Sciatic nerve (tissue), 2 donors: ENCODE measurements at places on chromosomes 12 and 14.

DNA sequence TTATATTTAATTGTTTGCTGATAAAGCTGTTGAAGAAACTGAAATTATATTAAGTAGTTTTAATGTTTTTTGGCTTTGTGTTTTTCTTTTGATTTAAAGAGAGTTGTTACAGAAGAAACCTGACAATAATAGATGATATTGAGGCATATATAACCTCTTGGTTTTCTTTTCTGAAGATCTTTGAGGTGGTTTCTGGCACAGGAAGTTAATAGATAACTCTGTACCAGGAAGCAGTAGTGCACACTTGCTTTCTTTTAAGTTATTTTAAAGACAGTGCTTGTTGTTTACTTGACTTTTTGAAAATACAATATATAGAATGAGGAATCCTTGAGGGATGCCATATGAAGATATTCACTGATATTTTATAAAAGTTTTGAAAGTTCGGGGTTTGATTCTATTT, 209.0 kb upstream of the FBXO33 start:
- DNase-seq = no peak

GRCh38 chr12:27468241-27468640, 21.7 kb downstream of the SMCO2 start:
- no peak for DNase-seq

DNA sequence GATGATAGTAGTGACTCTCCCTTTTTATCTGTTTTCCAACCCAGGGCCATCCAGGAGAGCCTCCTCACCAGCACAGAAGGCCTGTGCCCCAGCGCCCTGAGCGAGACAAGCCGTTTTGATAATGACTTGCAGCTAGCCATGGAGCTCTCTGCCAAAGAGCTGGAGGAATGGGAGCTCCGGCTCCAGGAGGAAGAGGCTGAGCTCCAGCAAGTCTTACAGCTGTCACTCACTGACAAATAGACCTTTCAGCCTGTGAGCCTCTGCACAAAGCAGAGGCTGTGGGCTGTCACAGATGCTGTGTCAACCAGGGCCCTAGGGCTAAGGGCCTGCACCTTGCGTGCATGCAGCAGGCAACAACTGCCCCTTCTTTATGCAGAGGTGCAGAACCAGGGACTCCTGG, 11.0 kb downstream of the C12orf76 start:
- no peak for DNase-seq

DNA sequence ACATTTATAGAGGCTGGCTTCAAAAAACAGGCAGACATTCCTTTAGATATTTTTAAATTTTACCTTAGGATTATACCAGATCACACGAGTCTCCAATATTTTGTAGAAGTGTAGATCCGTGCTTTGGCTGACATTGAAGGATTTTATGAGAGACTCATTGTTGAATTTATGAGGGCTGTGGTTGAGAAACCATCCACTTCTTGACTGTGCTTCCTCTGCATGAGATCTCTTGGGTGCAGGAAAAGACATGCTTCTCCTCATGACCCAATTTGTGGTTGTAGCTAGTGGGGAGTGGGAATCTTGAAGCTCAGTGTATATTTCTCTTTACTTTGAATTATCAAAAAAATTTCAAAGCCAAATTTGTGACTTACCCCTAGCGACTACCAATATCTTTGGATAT, 36.7 kb upstream of the NKX2-8 start:
- no peak for DNase-seq

DNA sequence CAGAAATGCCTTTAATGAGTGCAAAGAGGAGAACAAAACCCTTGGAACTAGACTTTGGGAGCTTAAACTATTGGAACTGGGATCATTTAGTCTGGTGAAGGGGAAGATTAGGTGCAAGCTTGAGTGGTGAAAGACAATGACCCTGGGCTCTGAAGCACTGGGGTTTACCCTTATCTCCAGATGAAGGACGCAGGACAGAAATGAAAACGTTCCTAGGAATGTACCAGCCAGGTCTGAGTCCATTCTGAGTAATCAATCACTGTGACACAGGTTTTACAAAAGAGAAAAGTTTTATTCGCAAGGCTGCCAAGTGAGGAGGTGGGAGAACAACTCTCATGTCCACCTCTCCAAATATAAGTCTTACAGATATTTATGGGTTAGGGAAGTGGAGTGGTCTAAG, 249.1 kb downstream of the LRIG3 start:
- no peak for DNase-seq

GRCh38 chr14:68783408-68784225, 9.2 kb downstream of the ZFP36L1 start:
- DNase-seq = no peak

- peak; percentile 47 for DNase-seq
These were observed 195.4 kb downstream of the KIF26A start for GRCh38 chr14:104333646-104334423.

- DNase-seq = no peak
These were observed 1.9 kb upstream of the KRT18 start for GRCh38 chr12:52946797-52947547.

DNA sequence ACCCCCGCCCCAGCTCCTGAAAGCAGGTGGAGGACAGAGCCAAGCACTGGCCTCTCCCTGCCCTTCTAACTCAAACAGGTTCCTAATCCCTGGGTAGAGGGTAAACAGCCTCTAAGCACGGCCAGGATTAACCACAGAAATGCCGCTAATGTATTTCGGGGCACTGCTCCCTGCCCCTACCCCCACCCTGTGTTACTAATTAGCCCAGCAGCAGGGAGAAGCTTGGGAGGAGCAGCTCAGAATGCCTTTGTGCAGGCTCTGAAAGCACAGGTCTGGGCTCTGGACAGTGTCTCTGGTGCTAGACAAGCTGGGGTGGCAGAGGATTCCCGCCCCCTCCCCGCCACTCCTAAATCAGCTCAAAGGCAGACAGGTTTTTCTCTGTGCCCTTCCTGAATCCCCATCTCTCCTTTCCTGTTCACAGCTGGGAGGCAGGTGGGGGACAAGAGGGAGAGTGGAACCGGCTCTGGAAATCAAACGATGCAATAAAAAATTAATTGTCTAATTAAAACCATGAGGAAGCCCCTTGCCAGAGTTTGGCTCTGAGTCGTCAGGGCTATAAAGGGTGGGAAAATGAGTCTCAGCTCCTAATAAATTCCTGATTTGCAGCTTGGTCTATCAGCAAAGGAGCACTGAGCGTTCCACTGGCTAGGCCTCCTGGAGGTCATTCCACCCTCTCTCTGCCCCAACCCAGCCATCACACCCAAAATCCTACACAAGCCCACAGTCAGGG, 53.0 kb downstream of the SMUG1 start:
- DNase-seq = no peak

GRCh38 chr12:40063414-40063813, 42.5 kb downstream of the SLC2A13 start:
- DNase-seq = no peak

- no peak for DNase-seq
These were observed 43.7 kb upstream of the TSPAN9 start for GRCh38 chr12:3033539-3033867.

DNA sequence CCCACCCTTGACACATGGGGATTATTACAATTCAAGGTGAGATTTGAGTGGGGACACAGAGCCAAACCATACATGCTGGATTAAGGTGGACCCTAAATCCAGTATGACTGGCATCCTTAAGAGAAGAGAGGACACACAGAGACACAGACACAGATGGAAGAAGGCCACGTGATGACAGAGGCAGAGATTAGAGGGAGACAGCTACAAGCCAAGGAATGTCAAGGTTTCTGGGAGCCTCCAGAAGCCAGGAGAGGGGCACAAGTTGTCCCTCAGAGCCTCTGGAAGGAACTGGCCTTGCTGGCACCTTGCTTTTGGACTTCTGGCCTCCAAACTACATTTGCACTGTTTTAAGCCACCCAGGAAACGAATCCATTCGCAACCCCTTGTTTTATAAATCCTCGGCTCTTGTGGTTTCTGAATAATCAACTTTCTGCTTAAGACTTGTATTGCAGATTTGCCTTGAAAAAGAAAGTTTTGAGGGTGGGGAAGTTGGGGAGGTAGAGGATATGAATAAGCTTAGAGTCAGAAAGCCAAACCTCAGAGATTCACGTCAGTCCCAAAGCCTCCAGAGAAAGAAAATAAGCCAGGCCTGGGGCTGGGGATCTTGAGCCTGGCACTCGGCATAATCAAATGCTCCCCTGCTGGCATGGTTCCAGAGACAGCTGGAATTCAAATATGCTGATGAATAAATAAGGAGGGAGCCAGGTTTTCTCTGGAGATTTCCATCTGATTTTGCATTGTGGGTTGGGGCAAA, 224.2 kb upstream of the PWP1 start:
- no peak for DNase-seq

DNA sequence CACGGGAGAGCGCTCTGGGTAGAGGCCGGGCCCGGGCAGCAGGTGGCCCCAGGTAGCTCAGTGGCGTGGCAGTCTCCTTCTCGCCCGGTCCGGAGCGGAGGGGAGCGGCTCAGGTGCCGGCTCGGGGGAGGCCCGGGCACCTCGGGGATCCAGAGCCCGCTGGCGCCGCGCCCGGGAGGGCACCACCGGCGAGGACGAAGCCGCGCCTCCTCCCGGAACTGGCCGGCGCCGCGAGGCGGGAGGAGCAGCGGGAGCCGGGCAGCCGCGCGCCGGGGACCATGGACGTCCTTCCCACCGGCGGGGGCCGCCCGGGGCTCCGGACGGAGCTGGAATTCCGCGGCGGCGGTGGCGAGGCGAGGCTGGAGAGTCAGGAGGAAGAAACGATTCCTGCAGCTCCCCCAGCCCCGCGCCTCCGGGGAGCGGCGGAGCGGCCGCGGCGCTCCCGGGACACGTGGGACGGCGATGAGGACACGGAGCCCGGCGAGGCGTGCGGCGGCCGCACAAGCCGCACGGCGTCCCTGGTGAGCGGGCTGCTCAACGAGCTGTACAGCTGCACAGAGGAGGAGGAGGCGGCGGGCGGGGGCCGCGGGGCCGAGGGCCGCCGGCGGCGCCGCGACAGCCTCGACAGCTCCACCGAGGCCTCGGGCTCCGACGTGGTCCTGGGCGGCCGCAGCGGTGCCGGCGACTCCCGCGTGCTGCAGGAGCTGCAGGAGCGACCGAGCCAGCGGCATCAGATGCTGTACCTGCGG, 21.5 kb upstream of the GNS start:
- peak; percentile 62 for DNase-seq

DNA sequence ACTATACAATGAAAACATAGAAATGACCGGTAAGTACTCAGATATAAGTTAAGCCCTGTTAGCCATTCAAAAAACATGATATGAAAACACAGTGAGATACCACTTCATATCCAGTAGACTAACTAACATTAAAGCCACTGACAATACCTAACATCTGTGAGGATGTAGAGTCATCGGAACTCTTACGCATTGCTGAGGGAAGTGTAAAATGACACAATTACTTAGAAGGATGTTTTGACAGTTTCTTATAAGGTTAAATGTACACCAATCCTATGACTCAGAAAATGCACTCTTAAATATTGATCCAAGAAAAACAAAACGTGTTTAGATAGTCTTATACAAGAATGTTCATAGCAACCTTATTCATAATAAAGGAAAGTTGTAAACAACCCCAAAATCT, 782.9 kb downstream of the BCL11B start:
- no peak for DNase-seq

- DNase-seq = no peak
These were observed 2.0 kb upstream of the ATN1 start for GRCh38 chr12:6925540-6926279.

DNA sequence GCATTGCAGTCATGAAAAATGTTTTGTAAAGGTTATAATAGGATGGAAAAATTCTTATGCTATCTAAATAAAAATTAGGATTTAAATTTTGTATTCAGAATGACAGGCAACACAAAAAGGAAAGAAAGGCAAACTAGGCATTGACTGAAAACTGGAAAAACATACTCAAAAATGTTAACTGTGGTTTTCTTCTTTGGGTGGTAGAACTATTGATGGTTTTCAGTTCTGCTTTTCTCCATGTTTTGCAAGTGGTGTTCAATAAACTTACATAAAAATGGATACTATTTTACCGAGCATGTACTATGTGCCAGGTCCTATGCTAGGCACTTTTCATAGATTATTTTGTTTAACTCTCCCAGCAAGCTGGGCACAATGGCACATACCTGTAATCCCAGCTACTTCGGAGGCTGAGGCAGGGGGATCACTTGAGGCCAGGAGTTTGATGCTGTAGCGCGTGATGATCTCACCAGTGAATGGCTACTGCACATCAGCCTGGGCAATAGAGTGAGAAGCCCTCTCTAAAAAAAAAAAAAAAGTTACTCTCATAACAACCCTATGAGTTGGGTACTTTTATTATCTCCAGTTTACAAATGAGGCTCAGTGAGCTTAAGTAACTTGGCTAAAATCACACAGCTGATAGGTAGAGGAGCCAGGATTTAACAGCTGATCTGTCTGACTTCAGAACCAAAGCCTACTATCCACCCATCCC, 26.3 kb upstream of the TCP11L2 start:
- DNase-seq = no peak

DNA sequence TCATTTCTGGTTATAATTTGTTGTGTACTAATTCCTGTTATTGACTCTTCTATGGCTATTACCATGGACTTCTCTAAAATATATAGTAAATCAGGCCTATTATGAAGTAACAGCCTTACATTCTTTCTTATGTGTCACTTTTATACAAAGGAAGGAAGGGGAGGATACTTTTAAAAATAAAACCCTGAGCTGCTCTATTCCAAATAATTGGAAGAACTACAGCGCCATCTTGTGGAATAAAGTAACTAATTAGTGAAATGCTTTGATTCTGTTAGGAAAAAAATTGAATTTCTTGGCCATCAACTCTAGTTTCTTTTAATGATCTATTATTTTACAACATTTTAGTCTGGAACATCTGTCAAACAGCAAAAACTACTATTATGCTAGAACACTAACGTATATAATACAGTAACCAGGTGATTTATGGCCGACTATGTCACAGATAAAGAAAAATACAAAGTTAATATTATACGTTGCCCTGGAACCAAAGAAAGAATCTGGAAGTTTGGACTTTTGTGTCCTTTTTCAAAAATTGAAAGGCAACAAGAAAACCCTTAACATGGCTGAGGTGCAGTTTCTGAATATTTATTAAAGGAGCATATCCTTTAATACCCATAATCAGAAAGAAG, 55.0 kb upstream of the NELL2 start:
- no peak for DNase-seq

GRCh38 chr14:67240168-67240932, 885 bp upstream of the PALS1 start:
- peak; percentile 73 for DNase-seq

- DNase-seq = no peak
These were observed 7.2 kb upstream of the P2RX4 start for GRCh38 chr12:121202407-121203355.

DNA sequence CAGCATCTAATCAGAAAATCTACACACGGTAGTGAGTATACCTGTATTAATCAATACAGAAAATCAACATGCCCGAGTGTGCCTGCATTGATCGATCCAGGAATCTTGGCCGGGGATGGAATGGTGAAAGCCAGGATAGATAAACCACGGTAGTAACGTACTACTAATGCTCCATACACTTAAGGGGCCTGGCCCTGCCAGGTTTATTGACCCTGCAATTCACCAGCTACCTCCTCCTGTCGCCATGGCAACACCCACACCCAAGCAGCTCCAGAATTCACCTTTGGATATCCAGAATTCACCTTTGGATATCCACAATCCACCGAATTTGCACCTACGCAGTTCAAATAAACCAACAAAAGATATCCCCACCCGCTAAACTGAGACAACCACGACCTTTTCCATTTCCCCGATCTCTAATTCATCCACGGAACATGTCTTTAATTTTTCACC, 14.8 kb upstream of the CALM1 start:
- DNase-seq = peak; percentile 66

GRCh38 chr12:89101440-89101839, 250.9 kb downstream of the DUSP6 start:
- no peak for DNase-seq

GRCh38 chr14:63499701-63500250, 43.4 kb downstream of the PPP2R5E start:
- DNase-seq = no peak

GRCh38 chr14:102285106-102285505, 19.9 kb downstream of the MOK start:
- no peak for DNase-seq
